NCI-H187 treated with DMSO at 0.1 percent for 48 hours (cell line): ENCODE measurements at places on chromosomes 1 and 21.
A peak's percentile ranks its signal among the peaks of the same experiment; 100 is the strongest.

DNA sequence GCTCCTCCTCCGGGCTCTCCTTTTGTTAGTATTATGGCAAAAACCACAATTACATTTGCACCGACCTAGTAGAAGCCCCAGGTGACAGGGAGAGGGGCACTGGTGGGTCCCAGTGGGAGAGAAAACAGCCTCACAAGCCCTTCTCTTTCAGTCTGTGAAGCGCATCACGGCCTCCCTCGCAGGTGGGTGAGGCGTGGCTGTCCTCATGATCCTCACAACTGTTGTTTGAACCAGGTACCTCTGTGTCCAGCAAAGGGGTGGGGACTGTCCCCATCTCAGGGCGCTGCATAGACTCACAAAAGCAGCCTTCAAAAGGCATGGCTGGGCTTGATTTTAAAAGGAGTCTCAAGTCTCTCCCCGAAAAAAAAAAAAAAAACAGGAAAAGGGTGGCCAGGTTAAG lies 7.9 kb upstream of the C2CD2 start:
- DNase-seq, result no peak

GRCh38 chr1:37479255-37480124 lies 5.1 kb downstream of the ZC3H12A start:
- no peak for DNase-seq

GRCh38 chr1:8625981-8626898 lies 191.2 kb downstream of the RERE start:
- no peak for DNase-seq

- no peak for DNase-seq
Measured at GRCh38 chr1:59917026-59917784, 9.4 kb downstream of the CYP2J2 start.

GRCh38 chr1:197218857-197219256 lies 49.2 kb upstream of the CRB1 start:
- no peak for DNase-seq

DNA sequence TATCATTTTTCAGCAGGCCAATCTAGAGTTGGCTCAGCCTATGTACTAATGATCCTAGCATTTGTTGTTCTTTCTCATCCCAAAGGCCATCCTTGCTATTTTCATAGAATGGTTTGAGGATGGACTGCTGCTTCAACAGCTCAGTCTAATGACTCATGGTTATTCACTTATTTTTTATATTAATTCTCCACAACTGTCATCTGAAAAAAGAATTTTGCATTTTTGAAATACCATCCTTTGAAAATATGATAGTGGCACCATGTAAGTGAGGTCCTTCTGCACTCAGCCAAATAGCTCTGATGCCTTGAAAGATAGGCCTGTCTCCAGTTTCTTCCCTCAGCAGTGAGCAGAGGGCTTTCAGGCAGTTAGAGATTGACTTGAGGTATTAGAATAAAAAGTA lies 377.5 kb downstream of the LMO4 start:
- DNase-seq, result no peak

GRCh38 chr1:90351019-90351418 lies 356.1 kb downstream of the ZNF326 start:
- no peak for DNase-seq

DNA sequence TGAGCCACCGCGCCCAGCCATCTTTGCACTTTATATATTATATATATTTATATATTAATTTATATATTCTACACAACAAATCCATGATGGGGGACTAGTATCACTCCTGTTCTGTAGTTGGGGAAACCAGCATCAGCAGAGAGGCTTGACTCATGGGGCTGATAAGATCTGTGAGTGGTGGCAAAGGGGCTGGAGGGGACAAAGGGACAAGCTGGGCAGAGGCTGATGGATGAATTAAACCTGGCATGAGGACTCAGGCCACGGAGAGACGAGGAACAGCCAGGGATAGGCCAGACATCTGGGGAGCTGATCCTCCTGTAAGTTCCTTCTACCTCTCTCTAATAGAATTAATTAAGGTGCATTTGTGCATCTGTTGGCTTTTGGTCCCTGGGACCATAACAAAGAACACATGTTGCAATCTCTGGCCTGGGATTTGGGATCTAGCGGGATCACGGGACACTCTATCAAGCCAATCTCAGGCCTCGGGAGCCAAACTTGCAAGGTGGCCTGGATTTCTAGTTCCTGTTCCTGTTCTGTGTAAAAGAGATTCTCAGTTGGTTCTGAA lies 7.6 kb downstream of the CNR2 start:
- DNase-seq, result no peak

DNA sequence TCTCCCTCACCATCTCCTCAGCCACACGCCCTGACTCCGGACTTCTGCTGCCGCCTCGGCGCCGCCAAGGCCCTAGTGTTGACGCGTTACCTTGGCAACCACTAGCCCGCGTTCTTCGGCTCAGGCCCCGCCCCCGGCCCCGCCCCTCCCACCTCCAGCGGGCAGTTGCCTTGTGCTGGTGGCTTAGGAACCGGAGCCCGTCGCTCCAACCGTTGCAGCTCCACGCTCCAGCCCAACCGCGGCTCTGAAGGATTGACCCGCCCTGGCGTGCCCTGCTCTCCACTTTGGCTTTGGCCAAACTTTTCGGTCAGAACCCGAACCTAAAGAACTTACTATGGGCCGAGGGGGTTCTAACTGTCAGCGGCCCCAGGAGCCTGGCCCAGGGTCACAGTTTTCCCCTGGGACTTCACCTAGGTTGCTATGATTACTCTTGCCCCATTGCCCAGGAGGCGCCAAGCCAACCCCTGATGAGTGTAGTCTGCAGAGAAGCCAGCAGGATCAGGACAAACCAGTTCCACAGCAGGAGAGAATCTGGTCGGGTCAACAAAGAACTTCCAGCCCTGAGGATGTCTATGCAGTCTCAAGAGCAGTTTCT lies at the start of gene CFAP45:
CFAP45 (minus strand) TSS at position 80 of the 595 bp plus-strand sequence; CDS start at position 13, 67 bp downstream.
- peak; percentile 72 for DNase-seq
